Fibroblast of villous mesenchyme (primary cell): ENCODE measurements at places on chromosomes 5 and 9. TPM values are rescaled to one million over a fixed set of nuclear protein-coding genes. Genes with fewer than 3 reads are reported as not detected.

DNA sequence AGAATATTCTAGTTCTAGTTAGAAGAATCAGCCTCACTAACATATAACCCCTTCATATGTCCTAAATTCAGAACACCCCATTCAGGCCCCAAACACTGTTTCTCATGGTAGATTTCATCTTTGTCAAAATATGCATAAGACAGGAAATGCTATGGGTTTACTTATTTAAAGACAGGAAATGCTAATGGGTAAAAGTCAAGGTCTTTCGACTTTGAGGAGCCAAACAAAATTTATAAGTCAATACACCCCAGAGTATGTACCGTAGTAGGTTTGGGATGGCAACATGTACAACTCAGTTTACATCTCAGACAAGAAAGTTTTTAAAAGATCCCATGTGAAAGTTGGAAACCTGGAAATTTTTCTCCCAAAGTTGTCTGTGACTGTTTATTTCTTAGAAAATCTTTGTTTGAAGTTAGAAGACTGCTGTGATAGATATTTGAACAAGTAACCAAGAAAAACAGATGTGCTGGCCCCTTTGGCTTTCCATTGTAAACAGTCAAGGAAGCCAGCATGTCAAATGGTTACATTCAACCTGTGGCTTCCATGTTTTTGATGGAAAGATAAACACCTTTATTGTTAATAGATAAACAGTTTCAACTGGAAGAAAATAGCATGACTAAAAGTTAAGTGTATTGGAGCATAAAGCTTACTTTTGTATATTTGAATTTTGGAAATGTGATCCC, 102.2 kb downstream of the INIP start:
- DNase-seq = no peak

- DNase-seq = no peak
Observed at GRCh38 chr5:6584727-6585126, 48.1 kb downstream of the NSUN2 start.

DNA sequence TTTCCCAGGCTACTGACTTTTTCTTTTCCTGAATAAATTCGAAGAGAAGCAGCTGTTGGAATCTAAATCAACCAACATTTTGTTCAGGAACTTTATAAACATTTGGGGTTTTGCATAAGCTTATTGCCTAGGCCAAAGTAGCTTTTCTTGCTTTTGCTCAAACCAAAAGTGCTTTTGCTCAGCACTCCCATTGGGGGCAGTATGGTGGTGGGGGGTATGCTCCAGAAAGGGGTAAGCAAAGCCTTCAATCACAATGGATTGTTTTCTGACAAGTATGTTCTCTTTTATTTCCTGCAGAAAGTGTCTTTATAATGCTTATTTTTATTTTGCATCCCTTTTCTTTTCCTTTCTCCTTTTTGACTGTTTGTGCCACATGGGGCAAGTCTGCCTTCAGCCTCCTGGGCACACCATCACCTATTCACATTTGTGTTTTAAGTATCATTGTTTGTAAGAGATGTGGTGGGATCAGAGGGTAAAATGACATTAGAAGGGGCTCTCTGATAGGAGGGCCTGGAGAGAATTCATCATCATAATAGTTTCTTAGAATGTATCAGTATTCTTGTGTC, 86.0 kb downstream of the PRDM6 start:
- no peak for DNase-seq

- no peak for DNase-seq
Observed at GRCh38 chr9:104826911-104827310, 63.0 kb downstream of the NIPSNAP3B start.

DNA sequence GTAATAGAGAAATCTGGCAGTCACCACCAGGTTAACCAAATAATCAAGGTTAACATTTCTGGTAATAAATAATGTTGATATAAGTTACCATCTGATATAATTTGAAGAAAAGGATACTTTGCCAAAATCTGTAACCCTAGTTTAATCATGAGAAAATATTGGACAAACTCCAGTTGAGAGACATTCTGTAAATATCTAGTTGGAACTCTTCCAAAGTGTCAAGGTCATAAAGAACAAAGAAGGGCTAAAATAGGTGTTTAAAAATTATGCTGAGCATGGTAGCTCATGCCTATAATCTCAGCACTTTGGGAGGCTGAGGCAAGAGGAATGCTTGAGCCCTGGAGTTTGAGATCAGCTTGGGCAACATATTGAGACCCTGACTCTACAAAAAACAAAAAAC, 253.3 kb downstream of the MRPS30 start:
- DNase-seq = no peak

HACD4 gene
- total RNA-seq = 10.0 and 22.0 TPM in 2 replicates

DNA sequence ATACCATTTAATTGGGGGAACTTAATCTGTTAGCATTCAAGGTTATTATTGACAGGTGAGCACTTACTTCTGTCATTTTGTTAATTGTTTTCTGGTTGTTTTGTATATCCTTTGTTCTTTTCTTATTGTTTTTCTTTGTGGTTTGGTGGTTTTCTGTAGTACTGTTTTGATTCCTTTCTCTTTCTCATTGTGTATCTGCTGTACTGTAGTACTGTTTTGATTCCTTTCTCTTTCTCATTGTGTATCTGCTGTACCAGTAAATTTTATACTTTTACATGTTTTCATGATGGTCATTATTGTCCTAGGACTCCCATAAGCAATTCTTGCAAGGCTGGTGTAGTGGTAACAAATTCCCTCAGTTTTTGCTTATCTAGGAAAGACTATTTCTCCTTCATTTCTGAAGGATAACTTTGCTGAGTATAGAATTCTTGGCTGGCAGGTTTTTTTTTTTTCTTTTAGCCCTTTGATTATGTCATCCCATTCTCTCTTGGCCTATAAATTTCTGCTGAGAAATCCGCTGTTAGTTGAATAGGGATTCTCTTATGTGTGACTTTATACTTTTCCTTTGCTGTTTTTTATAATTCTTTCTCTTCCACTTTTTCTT, 24.1 kb upstream of the CACNA1B start:
- DNase-seq = no peak

HRH2 gene
- total RNA-seq = not detected in 2 replicates

TPM2 gene
- 1,636 and 1,893 TPM in 2 replicates for total RNA-seq
